ENCODE measurements at places on chromosomes 6 and 20.

- DNase-seq = no peak
Measured at GRCh38 chr6:25035174-25035511, 99.4 kb upstream of the RIPOR2 start.

DNA sequence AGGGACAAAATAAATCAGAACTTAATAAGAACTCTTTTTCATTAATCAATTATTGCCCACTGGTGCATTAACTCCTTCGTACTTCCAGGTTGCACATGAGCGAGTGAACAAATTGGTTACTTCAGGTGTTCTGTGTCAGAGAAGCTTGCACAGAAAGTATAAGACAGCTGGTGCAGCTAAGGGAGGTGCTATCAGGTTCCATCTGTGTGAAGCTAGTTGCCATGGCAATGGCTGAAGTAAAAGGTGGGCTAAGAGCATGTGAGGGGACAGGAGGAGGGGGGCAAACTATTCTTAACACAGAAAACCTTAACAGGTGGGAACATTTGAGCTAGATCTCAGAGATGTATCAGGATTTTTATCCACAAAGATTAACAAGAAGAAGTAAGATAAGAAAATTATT, 81.6 kb downstream of the MANEA start:
- DNase-seq = no peak

DNA sequence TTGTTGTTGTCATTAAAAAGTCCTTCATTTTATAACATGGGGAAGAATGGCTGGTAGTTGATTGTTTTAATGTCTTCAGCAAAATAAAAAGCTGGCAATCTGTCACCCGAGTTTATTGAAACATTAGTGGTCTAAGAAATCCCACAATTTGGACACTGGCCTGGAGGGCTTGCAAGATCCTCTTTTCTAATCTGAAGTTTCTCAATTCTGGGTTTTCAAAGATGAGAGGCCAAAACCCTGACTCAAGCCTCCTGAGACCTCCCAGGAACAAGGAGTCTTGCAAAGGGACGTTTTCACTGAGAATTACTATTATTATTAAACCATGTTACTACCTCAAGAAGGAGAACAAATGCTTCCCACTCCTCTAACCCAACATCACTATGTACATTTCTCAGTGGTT, 19.5 kb downstream of the MAP1LC3A start:
- DNase-seq = no peak

- DNase-seq = no peak
Measured at GRCh38 chr6:19035461-19036195, 648.5 kb downstream of the RNF144B start.

DNA sequence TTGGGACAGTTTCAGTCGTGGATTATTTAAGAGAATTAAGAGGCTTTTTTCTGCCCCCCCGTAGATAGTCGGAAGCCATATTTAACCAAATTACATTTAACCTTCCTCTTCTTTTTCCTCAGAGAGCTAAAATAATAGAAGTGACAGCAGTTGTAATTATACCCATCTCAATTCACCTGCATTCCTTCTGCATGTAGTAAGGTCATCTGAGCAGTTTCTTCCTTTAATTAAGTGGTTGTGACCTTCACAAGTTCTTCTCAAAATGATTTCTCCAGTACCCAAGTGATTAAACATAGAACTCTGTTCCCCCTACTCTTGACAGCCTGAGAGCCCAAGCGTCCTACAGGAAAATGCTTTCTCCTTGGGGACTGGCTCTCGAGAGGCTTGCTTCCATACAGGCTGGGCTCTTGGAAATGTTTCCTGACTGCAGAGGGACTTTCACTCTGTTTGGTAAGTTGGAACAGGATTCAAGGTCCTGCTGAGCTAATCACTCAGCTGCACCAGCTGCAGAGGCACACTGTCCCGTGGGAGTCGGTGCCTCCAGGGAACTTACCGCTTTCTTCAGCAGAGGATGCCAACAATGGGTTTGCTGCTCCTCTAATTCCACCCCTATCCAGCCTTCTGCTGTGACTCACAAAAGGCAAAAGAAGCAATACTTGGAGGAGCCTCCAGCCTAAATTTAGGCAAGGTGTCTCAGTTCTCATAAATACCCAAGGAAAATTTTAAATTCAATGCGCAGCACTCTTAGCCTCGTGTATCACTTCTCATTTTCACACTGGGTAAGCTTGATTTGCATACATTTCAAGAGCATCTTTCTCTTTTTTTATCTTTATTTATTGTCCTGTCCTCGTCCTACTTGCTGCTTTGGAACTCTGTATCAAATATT, 414.9 kb downstream of the KIF16B start:
- no peak for DNase-seq

DNA sequence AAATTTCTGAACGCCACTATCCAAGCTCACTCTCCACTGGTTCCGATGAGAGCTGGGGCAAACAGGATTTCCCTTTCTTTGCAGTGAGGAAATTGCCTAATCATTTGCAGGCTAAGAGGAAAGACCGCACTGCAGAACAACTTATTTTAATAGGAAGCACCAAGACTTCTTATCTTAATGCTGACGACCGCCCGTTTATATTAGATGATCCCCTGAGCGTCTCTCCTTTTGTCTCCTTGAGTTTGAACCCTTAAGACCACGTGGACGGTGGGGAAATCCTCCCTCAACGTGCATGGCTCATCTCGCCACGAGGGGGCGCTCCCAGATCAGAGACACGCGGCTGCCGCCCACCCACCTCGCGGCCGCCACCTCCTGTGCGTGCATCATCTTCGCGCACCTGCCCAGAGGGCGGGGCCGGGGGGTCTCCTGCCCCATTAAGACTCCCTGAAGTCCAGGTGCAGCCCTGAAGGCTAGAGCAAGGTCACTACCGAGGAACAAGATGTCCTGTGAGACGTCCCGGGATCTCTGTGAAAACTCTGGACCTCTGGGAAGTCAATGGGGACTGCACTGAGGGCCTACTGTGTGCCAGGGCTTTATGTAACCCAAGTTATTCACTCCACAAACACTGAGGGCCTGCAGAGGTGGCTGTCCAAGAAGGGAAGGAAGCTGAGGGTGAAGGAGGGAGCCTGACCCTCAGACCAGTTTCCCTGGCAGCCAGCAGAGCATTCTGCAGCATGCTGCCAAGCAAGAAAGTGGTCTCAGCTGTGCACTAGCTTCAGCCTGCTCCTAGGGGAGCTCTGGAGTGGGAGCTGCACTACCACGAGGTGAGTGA, 28.1 kb downstream of the PDYN start:
- DNase-seq = no peak

- no peak for DNase-seq
Measured at GRCh38 chr6:53746442-53747103, 48.2 kb upstream of the LRRC1 start.

- DNase-seq = no peak
Measured at GRCh38 chr6:98380589-98380988, 453.8 kb upstream of the POU3F2 start.
